Cerebellar cortex (tissue), 1 donor: ENCODE measurements at places on chromosomes 3 and 15.

- DNase-seq, result no peak
Measured at GRCh38 chr3:63582943-63583500, 69.5 kb upstream of the SNTN start.

- peak; percentile 93 for DNase-seq
Measured at GRCh38 chr3:134333522-134334181, 40.6 kb downstream of the AMOTL2 start.

GRCh38 chr3:13556917-13557316 is 8.0 kb downstream of the FBLN2 start:
- no peak for DNase-seq

- no peak for DNase-seq
Measured at GRCh38 chr3:117790235-117790987, 1080.8 kb downstream of the TUSC7 start.

DNA sequence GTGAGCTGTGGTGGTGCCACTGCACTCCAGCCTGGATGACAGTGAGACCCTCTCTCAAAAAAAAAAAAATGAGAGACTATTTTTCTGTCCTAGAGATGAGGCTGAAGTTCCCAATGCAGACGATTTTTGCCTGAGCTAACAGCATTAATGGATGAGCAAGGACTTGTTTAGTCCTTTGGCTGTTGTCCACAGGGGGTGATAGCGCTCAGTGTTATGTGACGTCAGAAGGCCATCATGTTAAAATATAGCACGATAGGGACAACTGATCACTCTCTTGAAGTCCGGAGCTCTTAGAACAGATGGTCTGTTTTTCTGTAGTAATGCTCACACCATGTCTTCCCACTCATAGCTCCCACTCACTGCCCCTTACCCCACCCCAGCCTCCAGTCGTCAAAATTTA is 6.8 kb downstream of the TRNT1 start:
- no peak for DNase-seq

DNA sequence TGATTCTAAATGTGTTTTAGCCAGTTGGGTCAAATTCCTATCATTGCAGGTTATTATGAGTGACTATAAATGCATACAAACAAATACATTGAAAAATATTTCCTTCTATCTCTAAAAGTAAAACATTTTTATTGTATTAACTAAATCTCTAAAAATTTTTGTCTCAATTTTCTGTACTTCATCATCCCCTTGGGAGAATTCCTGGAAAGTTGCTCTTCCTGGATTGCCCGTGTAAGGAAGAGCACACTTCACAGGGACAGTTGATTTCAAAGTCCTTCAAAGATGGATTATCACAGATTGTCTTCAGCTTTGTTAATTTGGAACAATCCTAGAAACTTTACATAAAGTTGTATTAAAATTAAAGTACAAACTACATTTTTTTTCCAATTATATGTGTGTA is 595.6 kb downstream of the ROBO1 start:
- no peak for DNase-seq

- DNase-seq, result peak; percentile 82
Measured at GRCh38 chr15:31870328-31871165, 159.8 kb upstream of the CHRNA7 start.

- DNase-seq, result no peak
Measured at GRCh38 chr3:123728014-123728413, 143.2 kb upstream of the HACD2 start.

DNA sequence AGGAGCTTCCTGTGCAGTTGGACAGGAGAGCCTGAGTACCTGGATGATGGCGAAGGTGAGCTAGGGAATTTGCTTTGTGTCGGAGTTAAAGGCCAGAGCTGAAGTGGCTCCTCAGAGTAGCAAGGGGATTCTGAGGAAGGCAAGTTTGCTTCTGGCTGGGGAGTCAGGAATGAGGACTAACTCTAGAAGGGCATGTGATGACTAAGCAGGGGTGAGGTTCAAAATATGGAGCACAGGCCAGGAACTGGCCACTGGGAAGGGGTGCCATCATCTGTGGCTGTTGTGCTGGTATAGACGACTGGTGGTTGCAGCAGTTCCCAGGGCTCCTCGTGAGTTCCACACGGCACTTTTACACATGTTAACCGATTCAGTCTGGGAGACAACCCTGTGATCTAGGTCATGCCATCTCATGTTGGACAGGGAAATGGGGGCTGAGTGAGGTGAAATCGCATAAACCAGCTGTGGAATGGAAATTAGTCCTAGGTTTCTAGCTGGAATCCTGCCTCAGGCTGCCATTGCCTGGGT is 100.8 kb downstream of the EEFSEC start:
- no peak for DNase-seq

DNA sequence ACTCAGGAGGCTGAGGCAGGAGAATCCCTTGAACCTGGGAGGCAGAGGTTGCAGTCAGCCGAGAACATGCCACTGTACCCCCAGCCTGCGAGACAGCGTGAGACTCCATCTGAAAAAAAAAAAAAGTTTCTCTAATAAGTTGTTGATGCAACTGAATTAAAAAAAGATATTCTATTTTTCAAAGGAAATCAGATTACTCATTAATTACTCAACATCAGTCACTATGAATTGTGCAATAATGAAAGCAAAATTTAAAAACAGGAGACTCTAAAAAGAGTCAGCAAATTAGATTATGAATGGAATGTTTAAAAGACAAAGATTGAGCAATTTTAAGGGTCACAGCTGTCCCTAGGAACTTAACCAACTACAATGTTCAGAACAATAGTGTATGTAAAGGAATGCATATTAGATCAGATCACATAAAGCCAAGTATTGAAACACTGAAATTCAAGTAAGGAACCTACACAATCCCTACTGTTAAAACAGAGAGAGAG is 60.2 kb upstream of the SLC4A7 start:
- no peak for DNase-seq

- DNase-seq, result no peak
Measured at GRCh38 chr15:59364248-59364647, 8.4 kb downstream of the MYO1E start.

- DNase-seq, result peak; percentile 42
Measured at GRCh38 chr15:78906316-78906620, 33.6 kb downstream of the MORF4L1 start.

GRCh38 chr3:121698901-121699300 is 38.2 kb upstream of the HCLS1 start:
- DNase-seq, result peak; percentile 24

DNA sequence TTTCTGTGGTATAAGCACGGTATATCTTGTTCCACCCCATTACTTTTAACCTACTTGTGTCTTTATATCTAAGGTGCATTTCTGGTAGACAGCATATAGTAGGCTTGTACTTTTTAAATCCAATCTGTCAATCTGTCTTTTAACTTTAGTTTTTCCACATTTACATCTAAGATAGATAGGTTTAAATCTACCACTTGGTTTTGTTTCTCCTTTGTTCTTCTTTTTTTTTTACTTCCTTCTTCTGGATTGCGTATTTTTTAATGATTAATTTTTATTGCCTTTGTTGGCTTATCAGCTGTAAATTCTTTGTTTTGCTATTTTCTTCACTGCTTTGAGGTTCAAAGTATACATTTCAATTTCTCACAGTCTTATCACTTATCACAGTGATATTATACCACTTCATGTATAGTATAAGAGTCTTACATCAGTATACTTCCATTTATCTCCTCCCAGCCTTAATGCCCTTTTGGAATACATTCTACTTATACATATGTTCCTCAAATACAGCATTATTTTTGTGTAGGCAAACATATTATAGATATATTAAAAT is 31.0 kb downstream of the IQCB1 start:
- DNase-seq, result no peak

- DNase-seq, result no peak
Measured at GRCh38 chr15:80659375-80659774, 35.7 kb upstream of the ABHD17C start.

GRCh38 chr3:123072152-123072551 is 5.3 kb downstream of the PDIA5 start:
- no peak for DNase-seq

DNA sequence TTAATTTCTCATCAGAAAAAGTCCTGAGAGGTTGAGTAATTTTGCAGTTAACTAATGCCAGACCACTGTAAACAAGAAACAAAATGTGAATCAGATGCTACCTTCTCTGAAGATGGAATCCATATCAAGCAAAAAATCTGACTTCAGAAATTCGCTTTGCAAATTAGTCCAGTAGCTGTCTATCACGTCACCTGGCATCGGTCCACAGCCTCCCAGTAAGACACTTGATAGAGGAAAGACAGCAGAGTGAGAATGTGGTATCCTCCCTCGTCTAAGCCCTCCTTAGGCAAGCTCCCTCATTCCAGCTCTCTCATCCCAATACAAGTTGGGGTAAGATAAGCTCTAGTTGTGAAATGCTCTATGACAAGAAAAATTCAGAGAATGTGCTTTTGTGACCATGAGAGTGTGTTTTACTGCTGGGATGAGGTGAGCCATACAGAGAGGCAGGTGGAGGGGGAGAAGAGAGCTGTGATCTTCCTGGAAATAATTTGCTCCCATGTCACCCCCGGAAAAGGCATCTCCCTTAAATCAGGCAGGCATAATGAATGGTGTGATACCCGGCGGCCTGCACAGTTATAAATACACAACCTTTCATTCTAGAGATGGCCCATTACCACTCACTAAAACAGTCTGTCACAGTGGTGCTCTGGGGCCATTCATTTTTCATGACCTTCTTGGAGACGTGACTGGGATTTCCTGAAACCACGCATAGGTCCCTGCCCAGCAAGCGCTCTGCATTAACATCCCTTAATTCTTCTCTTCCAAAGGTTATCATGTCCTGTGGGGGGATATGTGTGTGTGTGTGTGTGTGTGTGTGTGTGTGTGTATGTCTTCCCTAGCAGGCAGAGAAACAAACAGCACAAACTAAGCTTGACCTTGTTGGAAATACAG is 602.0 kb upstream of the KCNMB2 start:
- peak; percentile 14 for DNase-seq

DNA sequence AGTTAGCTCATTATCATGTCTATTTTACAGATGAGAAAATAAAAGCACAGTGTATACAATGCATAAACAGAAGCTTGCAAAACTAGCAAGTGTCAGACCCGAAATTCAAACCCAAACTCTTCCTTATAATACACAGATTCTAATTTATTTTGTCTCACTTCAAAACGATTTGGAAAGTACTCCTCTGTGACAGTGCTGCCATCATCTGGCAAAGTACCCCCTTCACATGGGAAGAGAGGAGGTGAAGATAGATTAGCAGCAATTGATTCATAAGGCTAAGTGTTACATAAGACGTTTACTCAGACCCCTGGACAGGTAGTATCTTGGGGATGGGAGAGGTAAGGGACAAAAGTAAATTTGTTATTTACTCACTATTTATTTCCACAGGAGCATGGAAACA is 744.0 kb upstream of the SGO1 start:
- DNase-seq, result no peak

DNA sequence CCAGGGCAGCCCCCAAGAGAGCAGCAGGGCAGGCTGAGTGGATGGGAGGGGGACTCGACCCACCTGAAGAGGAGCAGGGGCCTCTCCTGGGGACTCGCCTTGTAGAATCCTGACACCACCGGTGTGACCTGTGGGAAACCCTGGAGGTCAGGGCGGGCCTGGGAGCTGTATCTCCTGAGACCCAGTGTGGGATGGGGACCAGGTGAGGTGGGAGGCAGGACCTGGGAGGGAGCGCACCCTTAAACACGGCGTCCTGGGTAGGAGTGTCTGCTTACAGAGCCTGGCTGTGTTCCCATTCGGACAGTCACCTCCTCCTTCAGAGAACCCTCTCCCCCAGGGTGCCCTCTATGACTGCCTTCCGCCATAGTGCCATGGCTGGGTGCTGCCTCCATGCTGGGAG is 27.1 kb downstream of the C15orf39 start:
- DNase-seq, result no peak
